ENCODE measurements at places on chromosomes 5 and 9. TPM values are rescaled to one million over a fixed set of nuclear protein-coding genes. Genes with fewer than 3 reads are reported as not detected.

GNAQ gene
- total RNA-seq, result 22.7 TPM

- no peak for DNase-seq
Observed at GRCh38 chr9:135502873-135503321, 2.4 kb downstream of the MRPS2 start.

CD72 gene
- total RNA-seq, result 4.5 TPM

DNA sequence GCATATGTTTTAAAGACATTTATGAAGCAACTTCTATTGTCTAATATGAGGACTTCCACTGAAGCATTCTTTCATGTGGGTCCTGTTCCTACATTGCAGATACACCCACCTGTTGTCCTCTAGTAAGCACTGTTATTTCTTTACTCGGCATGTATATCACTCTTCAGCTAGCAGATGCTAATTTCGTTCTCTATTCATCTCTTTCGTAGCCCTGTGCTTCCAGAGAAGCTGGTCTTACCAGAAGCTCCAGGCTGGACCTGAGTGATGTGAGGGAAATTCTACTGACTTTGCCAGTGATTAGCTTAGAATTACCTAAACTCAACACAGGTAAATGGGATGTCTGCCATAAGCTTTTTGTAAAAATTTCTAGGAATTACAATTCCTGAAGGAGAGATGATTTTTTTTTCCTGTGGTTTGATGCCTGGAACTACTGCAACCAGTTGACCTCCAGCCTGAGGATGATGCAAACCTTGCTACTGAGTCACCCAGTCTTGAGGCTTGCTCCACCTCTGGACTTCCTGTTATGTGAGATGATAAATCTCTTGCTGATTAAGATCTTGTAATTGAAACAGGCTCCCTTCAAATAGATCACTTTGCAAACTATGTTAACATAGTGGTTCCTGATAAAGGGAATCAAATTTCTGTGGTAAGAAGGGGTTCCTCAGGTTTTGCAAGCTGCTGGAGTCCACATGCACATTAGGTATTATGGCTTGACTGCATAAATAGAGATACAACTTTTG lies 52.2 kb upstream of the SPINK5 start:
- DNase-seq, result no peak

DNA sequence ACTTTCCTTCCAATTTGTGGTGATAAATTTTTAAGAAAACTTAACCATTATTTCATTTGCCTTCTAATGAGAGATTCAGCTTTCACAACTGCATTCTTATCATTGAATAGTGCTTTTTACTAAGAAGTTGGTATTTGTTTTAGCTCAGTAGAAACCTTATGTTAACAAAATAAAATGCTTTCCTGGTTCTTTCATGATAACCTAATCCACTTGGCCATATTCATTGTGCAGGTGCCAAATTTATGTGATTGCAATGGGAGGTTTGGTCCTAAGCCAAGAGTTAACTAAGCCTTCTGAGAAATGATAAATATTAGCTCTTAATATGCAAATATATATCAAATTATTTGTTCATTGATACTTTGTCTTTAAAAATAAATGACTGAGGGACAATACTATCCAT lies 141.1 kb upstream of the TLE4 start:
- no peak for DNase-seq

GRCh38 chr5:142915813-142916424 lies 145.7 kb downstream of the ARHGAP26 start:
- DNase-seq, result peak; percentile 43

ADGRD2 gene
- total RNA-seq, result not detected

DNA sequence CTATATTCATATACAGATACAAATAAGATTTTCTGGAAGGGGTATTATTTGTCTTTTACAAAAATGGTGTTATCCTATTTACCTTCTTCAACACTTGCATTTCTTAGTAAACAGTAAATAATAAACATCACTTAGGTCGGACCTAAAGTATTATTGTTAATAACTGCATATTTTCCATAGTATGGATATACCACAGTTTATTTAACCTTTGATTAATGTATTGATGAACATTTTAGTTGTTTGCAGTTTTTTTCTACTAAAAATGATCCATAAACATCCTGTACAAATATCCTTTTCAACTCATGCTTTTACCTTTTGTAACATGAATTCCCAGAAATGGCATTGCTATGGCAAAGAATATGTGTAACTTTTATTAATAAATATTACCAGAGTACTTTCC lies 83.4 kb downstream of the NDUFAF2 start:
- DNase-seq, result no peak

DNA sequence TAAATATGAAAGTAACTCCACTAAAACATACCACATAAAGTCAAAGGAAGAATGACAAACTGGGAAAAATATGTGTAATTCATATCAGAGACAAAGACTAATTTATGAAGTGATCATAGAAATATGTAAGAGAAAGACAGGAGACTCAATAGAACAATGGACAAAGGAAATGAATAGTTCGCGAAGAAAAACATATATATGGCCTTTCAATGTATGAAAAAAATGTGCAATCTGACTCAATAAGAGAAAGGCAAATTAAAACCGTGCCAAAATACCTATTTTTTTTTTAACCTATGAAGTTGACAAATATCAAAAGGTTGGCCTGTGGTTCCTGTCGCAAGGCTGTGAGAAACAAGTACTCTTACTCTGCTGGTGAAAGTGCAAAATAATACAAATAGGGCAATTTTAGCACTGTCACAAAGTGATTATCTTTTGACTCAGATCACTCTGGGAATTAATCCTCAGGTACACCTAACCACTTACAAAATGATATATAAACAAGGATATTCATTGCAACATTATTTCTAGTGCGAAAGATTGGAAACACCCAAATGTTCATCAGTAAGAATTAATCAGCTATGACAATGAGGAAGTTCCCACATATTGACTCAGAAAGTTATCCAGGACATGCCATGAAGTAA lies 3.7 kb downstream of the C9 start:
- DNase-seq, result no peak

DNA sequence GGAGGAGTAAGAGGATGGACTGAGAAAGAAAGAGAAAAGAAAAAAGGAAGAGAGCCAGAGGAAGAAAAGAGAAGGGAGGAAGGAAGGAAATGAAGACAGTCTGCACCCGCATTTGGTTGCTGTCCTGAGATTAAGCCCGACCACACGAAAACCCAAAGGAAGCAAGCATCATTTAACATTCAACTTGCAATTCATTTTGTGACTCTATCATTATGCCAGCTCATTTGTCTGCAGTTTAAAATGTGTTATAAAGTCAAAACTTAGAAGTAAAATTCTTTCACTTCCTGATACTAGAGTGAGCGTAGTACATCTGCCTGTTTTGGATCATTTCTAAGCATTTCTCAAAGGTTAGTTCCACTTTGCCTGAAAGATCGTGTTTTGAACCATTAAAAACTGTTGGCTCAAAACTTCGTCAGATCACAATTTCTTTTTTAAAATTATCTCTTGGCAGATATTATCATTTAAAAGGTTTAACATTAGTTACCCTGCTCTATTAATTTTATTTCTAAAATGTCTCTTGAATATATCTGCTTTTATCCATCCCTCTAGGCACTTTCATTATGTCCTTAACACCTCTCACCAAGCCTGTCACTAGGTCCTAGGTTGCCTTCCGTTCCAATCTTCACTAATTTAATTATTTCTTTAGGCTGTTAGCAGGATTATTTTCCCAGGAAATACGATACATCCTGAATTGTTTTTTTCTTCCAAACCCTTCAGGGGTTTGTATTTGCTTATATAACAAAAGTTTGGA lies 240.9 kb downstream of the TLE4 start:
- DNase-seq, result peak; percentile 56

- DNase-seq, result no peak
Observed at GRCh38 chr9:79719021-79719420, 147.3 kb downstream of the TLE4 start.

Data from activated naive CD4-positive, alpha-beta T cell treated with anti-CD3 and anti-CD28 coated beads for 36 hours (primary cell).